ENCODE measurements at places on chromosomes 3 and 15. TPM values are rescaled to one million over a fixed set of nuclear protein-coding genes. Genes with fewer than 3 reads are reported as not detected.

DNA sequence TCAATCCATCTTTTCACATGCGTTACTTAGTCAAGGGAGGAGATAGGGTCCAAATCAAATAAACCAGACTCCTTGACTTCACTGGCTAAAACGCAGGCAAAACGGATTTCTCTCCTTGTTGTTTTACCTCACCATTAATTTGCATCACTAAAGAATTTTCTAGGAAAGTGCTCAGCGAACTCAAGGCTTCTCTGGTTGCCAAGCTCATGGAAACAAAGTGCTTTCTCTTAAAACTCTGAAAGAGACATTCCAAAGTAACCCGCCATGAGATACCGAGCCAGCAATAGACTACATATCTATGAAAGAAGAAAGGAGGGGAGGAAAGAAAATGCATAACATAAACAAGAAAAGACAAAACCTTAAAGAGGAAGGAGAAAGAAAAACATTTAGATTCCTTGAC lies 211.7 kb upstream of the WNT5A start:
- no peaks in the 10 kb centered on the region for H3K27me3 ChIP-seq
- peaks cover 13% of the 10 kb centered on the region for H3K4me1 ChIP-seq
- no peak overlapping the region for H3K27ac ChIP-seq
- no peak for DNase-seq

GRCh38 chr15:63221346-63221745 lies 31.9 kb downstream of the RAB8B start:
- no peak overlapping the region for H3K27ac ChIP-seq
- no peaks in the 10 kb centered on the region for H3K36me3 ChIP-seq
- no peak for DNase-seq
- H3K4me3 ChIP-seq = no peak overlapping the region
- no peaks in the 10 kb centered on the region for H3K27me3 ChIP-seq

DNA sequence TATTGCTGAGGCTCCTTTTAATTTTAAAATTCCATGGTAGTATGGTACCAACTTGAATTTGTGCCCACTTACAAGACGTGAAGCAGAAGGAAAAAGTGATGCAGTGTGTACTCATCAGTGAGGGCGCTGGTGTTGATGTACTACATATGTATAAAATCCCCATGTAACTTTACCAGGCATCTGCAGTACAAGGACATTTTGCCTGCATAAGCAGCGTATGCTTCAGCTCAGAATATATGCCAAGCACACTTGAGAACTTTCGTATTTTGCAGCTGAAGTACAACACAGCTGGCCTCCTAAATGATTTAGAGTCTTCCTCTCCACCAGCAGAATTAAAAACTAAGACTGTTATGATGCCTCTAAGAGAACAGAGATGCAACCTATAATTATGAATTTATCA lies 108.9 kb downstream of the RYR3 start:
- H3K27me3 ChIP-seq = no peaks in the 10 kb centered on the region
- H3K27ac ChIP-seq = no peak overlapping the region
- no peak overlapping the region for H3K4me3 ChIP-seq
- H3K36me3 ChIP-seq = no peaks in the 10 kb centered on the region

DNA sequence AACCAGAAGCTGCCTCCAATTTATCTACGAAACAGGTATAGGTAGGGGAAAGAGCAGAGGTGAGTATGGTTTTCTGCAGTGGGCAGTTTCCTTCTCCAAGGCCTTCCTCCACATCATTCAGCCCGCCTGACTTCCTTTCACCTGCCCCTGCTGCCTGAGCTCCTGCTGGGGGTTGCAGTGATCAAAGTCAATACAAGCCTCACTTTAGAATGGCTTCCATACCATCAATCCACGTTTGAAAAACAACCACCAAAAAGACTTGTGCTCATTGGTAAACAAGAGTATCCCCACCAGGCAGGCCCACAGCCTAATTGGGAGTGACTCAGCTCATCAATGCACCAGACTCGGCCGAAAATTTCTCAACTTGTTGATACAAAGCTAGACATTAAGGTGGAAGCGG lies 159.9 kb downstream of the MAGI1 start:
- H3K36me3 ChIP-seq = no peaks in the 10 kb centered on the region
- DNase-seq = peak; percentile 66
- peak overlapping the region; percentile 69 for H3K4me3 ChIP-seq
- H3K27ac ChIP-seq = peak overlapping the region; percentile 52
- H3K4me1 ChIP-seq = peaks cover 4% of the 10 kb centered on the region

- no peaks in the 10 kb centered on the region for H3K36me3 ChIP-seq
- H3K4me3 ChIP-seq = no peak overlapping the region
- no peak for DNase-seq
- no peak overlapping the region for H3K27ac ChIP-seq
- H3K27me3 ChIP-seq = no peaks in the 10 kb centered on the region
Observed at GRCh38 chr15:101448336-101448735, 41.2 kb downstream of the PCSK6 start.

GRCh38 chr15:70956201-70956995 lies 63.8 kb downstream of the LRRC49 start:
- DNase-seq = no peak
- no peaks in the 10 kb centered on the region for H3K4me1 ChIP-seq
- H3K4me3 ChIP-seq = no peak overlapping the region

GRCh38 chr15:90036806-90037510 lies 35.8 kb downstream of the ZNF710 start:
- H3K27me3 ChIP-seq = no peaks in the 10 kb centered on the region

DNA sequence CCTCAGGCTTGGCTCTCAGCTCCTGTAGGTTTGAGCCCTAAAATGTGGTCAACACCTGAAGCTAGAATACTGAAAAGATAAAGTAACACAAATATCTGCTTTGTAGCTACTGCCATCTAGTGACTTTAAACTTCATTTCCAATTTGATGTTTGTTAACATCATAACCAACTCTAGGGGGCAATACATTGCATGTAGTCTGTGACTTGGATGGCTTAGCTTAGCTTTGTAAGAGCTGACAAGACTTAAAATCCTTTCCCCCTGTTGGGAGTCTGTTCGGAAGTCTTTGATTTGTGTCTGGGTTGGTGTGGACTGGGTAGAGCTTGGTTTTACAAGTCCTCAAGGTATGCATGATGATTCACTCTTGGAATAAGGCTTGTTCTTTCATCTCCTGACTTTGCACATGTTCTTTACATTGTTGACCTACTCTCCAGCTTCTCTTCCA lies 51.7 kb downstream of the SCN11A start:
- no peak overlapping the region for H3K27ac ChIP-seq
- no peaks in the 10 kb centered on the region for H3K4me1 ChIP-seq
- H3K4me3 ChIP-seq = no peak overlapping the region
- no peaks in the 10 kb centered on the region for H3K27me3 ChIP-seq

GRCh38 chr3:29239376-29239775 lies 41.5 kb upstream of the RBMS3 start:
- no peak overlapping the region for H3K4me3 ChIP-seq
- H3K27me3 ChIP-seq = no peaks in the 10 kb centered on the region
- DNase-seq = no peak
- H3K36me3 ChIP-seq = peaks cover 4% of the 10 kb centered on the region

GRCh38 chr3:123936400-123936799 lies 24.6 kb downstream of the CCDC14 start:
- DNase-seq = no peak
- H3K4me3 ChIP-seq = no peak overlapping the region
- no peaks in the 10 kb centered on the region for H3K4me1 ChIP-seq
- no peaks in the 10 kb centered on the region for H3K27me3 ChIP-seq
- H3K36me3 ChIP-seq = peaks cover 51% of the 10 kb centered on the region

DNA sequence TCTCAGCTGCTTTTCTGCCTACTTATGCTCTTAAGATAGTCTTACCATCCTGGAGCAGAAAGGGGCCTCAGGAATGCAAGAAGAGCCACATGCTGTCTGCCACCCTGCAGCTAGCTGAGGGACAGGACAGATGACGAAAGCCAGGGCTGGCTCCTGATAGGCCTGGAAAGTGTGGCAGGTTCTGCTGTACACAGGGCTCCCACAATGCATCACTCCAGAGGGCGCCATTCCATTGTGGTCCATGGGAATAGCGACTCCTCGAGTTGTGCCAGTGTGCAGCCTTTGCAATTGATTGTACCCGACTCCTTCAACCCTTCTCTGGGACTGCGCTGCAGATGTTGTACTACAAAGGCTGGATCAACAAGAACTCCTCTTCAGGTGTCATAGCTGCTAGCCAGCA lies 11.2 kb downstream of the ACAN start:
- H3K36me3 ChIP-seq = no peaks in the 10 kb centered on the region
- H3K4me1 ChIP-seq = no peaks in the 10 kb centered on the region
- no peaks in the 10 kb centered on the region for H3K27me3 ChIP-seq
- DNase-seq = no peak

- H3K27ac ChIP-seq = no peak overlapping the region
- H3K4me3 ChIP-seq = no peak overlapping the region
- no peaks in the 10 kb centered on the region for H3K27me3 ChIP-seq
- H3K4me1 ChIP-seq = no peaks in the 10 kb centered on the region
Observed at GRCh38 chr3:111173328-111173900, 101.8 kb downstream of the NECTIN3 start.

DNA sequence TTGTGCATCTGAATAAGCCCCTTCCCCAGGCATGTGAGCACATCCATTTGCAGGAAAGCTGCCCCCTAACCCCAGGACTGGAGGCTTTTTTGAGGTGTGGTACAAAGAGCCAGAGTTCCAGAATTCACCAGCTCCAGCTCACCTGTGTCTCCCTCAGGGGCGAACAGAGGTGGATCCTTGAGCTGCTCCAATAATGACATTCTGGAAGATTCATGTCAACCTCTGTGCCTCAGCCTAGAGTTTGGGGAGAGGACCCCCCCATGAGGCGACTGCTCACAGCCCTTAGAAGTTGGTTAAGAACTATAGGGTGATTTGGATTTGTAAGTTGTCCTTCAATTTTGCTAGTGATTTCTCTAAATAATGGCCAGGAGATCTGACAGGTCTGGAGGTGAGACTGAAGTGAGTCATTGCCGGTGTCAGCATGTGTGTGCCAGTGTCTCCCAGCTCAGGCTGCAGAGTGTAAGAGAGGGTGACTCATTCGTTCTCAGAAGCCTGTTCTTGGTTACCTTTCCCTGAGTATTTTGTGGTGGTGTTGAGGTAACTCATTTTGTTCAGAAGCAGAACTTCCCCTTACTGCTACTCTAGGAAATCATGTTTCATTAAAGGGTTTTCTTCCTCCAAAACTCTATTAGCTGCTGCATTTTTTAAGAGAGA lies 136.9 kb upstream of the TOPAZ1 start:
- H3K4me1 ChIP-seq = no peaks in the 10 kb centered on the region
- H3K27me3 ChIP-seq = no peaks in the 10 kb centered on the region
- DNase-seq = no peak
- no peaks in the 10 kb centered on the region for H3K36me3 ChIP-seq

GRCh38 chr3:111667621-111668239 lies 72.6 kb upstream of the ZBED2 start:
- no peak overlapping the region for H3K4me3 ChIP-seq
- DNase-seq = no peak
- no peaks in the 10 kb centered on the region for H3K4me1 ChIP-seq
- no peaks in the 10 kb centered on the region for H3K27me3 ChIP-seq
- H3K36me3 ChIP-seq = peaks cover 4% of the 10 kb centered on the region

DNA sequence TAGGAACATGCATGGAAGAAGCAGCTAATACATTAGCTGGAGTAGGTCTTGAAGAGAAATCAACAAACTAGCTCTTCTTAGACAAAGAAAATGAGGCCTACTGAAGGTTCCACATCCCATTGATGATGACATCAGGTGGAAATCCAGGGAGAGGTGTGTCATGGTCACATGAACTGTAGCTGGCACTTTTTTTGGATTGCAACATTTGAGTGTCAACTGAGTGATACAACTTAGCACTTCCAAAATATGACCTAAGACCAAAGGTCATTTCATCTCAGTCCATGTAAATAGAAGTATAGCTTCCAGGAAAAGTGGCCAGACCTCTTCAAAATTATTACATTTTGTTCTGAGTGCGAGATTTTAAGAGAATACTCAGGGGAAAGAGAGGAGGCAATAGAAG lies 117.2 kb upstream of the MEIS2 start:
- H3K4me1 ChIP-seq = no peaks in the 10 kb centered on the region
- DNase-seq = no peak
- no peak overlapping the region for H3K4me3 ChIP-seq

DNA sequence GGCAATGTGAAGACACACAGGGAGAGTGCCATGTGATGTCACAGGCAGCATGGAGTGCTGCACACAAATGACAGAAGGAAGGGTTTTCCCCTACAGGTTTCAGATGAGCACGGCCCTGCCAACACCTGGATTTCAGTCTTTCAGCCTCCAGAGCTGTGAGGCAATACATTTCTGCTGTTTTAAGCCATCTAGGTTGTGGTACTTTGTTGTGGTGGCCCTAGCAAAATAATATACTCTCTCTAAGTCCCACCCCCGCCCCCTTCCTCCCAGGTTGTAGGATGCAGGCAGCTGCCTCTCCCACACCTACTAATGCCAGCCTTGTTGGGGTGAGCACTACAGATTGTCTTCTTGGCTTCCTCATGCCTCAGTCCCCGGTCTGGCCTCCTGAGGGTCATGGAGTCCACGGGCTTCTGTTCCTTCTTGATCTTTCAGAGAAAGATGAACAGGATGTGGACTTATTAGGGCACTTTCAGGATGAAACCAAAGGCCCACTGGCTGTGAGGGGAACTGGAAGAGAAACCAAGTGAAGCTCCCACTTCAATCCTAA lies 180.0 kb downstream of the CD47 start:
- H3K27me3 ChIP-seq = no peaks in the 10 kb centered on the region
- no peak overlapping the region for H3K4me3 ChIP-seq
- DNase-seq = no peak
- H3K36me3 ChIP-seq = no peaks in the 10 kb centered on the region

DNA sequence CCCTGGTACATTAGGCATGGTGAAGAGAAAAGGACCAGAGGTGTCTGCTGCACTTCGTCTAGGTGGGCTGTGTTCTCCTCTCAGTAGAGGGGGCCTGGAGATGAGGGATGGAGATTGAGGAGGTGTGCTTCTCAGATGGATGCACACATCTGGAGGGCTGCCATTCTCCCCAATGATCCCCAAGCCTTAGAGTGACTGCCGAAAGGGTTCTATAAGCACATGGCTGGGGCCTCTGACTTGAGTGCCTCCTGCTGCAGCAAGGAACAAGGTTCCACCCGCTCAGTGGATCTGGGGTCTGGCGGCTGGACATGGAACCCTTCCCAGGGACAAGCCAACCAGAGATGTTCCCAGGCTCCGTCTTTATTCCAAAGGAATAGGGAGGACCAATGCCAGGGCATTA lies 66.8 kb downstream of the CPN2 start:
- H3K27ac ChIP-seq = no peak overlapping the region
- H3K4me1 ChIP-seq = peaks cover 15% of the 10 kb centered on the region
- no peaks in the 10 kb centered on the region for H3K36me3 ChIP-seq

The TWF2 gene
- total RNA-seq = 50.9 TPM

The LINGO1 gene
- total RNA-seq = 42.6 TPM

The GXYLT2 gene
- 2.6 TPM for total RNA-seq

The RTP1 gene
- 6.6 TPM for total RNA-seq

The NANOGP8 gene
- 91.5 TPM for total RNA-seq

The HYAL1 gene
- 2.0 TPM for total RNA-seq

The PDHB gene
- 132 TPM for total RNA-seq

The LCTL gene
- 1.8 TPM for total RNA-seq

The CLEC3B gene
- not detected for total RNA-seq

The XCR1 gene
- not detected for total RNA-seq

Measured in H9 (cell line).